Activated CD8-positive, alpha-beta memory T cell treated with anti-CD3 and anti-CD28 coated beads, Interleukin-2, amount 50 U/mL, for 48 hours (primary cell): ENCODE measurements at places on chromosomes 12 and 14.
A peak's percentile ranks its signal among the peaks of the same experiment; 100 is the strongest.

DNA sequence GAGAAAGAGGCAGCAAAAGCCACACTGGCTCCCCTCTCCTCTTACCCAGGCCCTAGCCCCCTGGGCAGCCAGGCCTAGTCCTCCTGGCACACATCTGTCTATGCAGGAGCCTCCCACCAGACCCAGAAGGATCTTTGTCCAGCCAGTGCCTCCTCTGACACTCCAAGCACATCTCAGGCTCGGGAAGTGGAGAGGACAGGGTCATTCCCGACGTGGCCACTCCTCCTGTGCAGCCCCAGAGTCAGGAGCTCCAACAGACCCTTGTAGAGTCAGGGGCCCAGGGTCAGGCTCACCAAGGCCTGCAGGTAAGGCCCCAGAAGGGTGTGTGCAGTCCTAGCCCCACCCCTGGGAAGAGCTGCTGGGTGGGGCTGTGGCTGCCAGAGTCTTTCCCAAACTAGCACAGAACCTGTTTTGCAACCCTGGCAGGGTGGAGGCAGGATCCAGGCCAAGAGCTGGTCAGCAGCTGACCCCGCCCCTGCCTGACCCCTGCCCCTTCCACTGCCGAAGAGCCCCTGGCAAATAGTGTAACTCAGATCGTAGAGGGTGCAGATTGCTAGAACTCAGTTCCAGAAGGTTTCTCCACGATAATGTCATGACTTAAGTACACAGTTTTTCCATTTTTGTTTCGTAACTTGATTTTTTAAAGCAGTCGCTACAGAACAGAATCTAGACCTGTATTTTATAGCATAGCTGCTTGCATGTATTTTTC, 26.6 kb upstream of the PNMA1 start:
- no peak for DNase-seq

DNA sequence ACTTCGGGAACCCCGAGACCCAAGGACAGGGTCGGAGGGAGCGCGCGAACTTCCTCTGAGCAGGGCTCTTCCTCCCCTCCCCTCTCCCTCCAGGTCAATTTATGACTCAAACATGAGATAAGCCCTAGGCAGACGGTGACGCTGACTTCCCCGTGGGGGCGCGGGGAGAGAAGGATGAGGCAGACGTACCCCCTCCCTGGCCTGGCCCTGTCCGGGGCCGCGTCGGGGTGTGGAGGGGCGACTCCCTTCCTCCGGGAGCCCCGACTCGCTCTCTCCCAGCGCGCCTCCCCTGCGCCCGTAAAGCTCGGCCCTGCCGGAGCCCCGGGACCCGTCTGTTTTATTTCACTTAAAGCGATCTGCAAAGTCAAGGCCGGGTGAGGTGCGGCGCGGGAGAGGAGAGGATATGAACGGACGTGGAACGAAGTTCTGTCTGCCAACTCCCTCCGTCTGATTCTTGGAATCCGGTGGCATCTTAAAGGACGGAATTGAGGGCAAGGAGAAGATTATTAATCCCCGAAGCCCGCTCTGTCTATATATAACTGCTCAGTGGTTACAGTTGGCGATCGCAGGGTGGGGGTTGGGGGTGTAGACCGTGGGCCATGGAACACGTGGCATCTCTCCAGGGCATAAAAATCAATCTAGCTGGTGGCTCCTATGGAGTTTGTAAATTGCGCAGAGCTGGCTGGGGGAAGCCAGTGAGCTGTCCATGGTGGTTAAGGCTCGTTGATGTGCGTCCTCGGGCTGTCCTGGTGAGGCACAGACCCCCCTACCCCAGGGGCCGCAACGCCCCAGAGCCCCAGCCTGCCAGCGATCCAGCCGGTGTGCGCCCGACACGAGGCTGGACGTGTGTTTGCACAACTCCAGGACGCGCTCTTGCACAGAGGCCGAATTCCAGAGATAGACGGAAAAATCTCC, 2.9 kb upstream of the PTHLH start:
- DNase-seq: peak; percentile 56

- no peak for DNase-seq
Observed at GRCh38 chr12:80939231-80939950, 1.7 kb upstream of the LIN7A start.

DNA sequence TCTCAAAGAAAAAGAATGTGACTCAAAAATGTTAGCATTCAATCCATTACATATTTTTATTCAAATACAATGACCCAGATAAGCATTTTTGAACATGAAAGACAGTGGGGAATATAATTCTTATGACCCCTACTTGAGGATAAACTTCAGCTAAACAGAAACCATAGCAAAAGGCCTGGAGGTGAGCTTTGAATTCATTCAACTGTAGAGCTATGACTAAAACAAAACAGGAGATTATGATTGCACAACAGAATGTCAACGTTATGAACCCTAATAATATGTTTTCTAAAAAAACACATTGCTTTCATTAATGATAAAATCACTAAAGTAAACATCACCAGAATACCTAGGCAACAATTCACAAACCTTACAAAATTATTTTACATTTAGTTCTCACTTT, 27.8 kb downstream of the EFCAB11 start:
- DNase-seq: no peak

- DNase-seq: no peak
Observed at GRCh38 chr12:77220586-77220985, 155.2 kb upstream of the E2F7 start.

- no peak for DNase-seq
Observed at GRCh38 chr12:52521175-52521567, 977 bp upstream of the KRT5 start.

DNA sequence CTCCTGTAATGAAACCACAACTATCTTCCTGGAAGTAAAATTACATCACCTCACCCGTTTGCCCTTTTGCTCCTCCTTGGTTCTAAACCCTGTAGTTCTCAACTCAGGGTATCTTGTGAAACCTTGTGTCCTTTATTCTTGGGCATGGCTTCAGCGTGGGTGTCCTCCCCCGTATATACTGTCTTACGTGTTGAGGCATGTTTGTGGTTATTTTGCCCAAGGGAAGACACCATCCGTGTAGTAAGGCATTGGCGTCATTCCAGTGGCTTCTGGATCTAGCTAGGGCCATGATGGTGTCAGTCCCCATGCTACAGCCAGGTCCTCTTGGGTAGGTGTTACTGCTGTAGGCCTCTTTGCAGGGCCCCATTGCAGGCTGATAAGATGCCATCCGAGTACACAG, 115.4 kb downstream of the ZFP36L1 start:
- no peak for DNase-seq

- no peak for DNase-seq
Observed at GRCh38 chr12:26121323-26122060, 3.3 kb downstream of the BHLHE41 start.

- DNase-seq: no peak
Observed at GRCh38 chr14:73924337-73924736, 25.6 kb downstream of the FAM161B start.

DNA sequence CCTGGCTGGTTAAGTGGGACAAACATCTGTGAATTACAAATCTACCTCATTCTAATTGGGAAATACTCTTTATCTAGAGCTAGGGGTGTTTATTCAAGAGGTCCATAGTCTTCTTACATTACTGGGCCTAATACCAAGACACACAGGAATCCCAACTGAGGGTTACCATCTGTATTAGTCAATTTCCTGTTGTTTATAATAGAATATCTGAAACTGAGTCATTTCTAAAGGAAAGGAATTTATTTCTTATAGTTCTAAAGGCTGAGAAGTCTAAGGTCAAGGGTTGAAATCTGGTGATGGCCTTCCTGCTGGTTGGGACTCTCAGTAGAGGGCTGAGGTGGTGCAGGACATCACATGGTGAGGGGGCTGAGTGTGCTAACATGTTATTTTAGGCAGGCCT, 36.0 kb downstream of the RTRAF start:
- no peak for DNase-seq

GRCh38 chr14:92615451-92615850, 101.9 kb downstream of the RIN3 start:
- peak; percentile 74 for DNase-seq

GRCh38 chr12:59193476-59194050, 273.3 kb upstream of the LRIG3 start:
- no peak for DNase-seq
